ENCODE measurements at places on chromosomes 4 and X.

DNA sequence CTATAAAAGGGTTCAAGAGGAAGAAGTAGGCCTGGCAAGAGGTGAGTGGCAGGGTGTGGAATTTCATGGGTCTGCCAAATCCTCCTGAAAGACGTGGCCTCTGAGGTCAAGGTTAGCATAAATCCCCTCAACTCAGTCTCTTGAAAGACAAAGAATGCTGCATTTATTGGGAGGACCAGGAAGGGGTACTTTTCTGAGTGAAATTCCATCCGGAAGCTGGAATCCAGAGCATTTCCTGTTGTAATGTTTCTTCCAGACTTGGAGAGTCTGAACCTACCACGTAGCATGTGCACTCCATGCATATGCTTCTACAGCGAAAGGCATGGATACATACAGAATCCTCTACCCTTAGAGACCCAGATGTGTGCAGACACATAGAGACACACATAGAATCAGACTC is 13.4 kb upstream of the FGD1 start:
- DNase-seq, result no peak

- no peak for DNase-seq
These were observed 27.2 kb downstream of the BST1 start for GRCh38 chr4:15729910-15730533.

DNA sequence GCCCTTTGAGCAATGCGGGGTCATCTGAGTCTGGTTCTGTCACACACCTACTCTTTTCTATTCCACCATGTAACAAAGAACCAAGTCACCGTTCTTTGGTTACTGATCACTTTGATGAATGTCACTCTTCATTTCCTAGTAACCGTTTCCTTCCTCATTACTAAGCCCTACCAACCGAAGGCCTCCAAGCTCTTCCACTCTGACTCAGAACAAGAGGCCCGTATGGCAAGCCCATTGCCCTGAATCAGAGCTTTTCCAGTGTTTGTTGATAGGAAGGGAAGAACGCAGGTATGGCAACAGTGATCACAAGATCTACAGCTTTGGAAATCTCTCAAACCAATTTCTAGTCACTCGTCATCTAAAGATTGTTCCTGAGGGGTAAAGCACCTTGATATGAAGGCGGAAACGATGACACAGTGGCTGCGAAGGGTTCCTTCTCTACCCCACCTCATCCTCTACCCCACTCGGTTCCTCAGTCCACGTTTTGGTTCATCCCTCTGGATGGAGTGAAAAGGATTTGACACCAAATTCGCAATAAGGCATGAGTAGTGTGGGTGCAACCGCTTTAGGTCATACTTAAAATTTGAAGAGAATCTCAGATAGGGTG is 28.0 kb upstream of the CD40LG start:
- no peak for DNase-seq

DNA sequence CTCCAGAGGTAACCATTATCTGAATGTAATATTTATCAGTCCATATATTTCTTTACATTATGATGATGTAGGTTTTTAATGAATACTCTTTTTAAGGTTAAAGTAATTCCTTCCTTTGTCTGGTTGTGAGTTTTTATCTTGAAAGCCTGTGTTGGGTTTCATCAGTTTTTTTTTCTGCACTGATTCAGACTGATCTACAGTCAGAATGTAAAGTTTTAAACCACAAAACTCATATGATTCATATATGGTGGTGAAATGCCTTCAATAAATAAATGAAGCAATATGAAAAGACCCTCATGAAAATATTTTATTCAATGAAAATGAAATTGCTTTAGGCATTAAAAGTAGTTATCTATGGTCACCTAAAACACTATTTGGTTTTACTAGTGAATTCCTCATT is 47.1 kb downstream of the SORBS2 start:
- DNase-seq, result no peak

DNA sequence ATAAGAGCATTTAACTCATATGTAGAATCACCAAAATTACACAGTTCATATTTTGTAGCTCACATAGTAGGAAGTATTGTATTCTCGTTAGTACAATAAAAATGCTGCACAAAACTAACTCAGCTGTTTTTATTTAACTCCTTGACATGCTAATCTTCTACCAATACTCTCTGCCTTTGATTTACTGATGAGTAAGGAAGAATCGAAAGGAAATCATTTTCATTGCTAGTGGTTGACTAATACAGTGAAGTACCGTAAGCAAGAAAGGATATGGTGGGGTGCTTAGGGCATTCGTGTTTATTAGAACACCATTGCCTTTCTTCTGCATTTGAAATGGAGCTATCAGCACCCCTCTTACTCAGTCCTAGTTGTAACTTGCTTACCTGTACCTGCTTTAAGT is 1239.1 kb upstream of the TENM3 start:
- DNase-seq, result no peak

DNA sequence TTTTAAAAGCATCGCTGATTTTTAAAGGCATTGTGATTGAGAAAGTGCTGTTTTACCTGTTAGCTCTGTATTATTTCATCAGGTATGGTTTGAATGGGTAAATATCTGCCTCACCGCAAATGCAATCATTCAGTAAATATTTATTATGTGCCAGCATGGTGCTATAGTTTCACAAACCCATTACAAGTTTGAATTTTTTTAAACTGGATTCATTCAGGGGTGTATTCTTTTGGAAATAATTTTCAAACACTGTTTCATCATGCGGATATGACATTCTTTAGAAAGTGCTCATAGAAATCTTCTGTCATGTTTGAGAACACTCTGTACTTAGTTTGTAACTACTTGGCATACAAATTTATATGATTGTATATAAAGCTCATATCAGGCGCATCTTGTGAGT is 37.2 kb downstream of the LIMCH1 start:
- no peak for DNase-seq
